Cardiac fibroblast (primary cell): ENCODE measurements at places on chromosomes 1 and 21.
A peak's percentile ranks its signal among the peaks of the same experiment; 100 is the strongest.

DNA sequence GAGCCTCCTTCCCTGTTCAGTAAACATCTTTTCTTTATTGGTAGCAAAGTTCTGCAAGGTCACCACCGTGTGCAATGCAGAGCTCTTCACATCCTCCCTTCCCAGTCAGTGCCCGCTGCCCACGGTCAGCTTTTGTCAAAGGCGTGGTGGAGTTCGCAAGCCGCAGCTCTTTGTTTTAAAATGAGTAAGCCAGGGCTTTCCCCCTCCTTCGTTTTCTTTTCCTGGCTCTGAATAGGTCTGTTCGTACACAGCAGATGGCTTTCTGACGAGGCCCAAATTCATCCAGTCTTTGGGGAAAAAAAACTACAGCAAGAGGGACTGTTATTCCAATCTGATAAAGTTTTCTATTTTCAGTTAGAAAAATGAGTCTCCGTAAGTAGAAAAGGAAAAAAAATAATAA, 153.2 kb downstream of the LRIG2 start:
- DNase-seq, result peak; percentile 49

DNA sequence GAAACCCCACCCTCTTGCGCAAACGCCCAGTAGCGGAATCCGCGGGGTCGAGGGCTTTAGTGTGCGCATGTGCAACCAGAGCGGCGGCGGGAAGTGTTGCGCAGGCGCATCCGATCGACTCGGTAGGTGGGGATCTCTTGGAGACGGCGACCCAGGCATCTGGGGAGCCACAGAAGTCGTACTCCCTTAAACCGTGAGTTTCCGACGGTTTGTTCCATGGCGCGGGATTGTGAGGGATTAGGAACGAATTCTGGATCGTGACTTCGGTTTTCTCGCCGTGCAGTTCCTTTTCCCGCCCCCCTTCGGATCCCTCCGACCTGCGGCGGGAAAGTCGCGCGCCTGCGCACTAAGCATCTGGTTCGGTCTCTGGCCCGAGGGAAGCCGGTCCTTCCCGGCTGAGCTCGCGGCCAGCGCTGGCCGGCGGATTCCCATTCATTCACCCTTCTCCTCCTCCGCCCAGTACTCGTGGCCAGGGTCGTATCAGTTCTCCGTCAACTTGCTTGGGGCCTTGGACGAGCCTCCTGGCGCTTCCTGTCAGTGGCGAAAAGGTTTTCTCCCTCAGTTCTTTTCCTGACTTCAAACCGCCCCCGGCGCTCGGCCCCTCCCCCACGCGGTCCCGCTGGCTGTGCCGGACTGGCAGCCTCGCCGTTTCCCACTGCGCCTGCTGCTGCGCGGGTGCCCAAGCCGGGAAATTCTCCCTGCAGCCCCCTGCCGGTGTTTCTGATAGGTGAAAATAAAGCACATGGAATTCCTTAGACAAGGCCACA, at the start of gene CDC7:
CDC7 (plus strand) TSS at position 96 of the 767 bp plus-strand sequence. CDS start 866 bp downstream, outside the sequence.
- peak; percentile 96 for DNase-seq

DNA sequence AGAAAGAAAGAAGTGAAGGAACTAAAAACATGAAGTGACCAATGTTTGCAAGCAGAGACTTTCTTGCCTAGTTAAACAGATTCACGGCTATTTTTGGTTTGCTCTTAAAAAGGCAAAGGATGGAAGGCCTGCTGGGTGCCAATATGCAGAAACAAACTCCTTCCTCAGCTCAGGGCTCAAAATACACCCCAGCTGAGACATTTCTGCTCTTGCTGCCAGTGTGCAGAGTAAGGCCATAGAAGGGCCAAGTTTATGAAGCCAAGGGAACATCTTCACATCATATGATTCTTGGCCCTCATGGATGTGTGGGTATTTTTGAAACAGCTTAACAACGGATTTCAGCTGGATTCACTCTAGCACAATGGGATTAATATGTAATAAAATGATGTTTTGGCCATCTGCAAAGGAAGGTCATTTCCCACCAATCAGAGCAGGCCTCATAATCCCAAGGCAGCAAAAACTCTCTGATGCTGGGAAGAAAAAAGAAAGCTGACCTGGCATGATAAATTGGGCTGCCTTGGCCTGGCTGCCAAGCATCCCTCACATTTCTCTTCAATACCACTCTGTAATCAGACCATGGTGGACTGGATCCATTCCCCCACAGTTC, 70.7 kb downstream of the CAPZB start:
- no peak for DNase-seq

GRCh38 chr1:204984499-204984898, 58.5 kb upstream of the CNTN2 start:
- DNase-seq, result no peak

DNA sequence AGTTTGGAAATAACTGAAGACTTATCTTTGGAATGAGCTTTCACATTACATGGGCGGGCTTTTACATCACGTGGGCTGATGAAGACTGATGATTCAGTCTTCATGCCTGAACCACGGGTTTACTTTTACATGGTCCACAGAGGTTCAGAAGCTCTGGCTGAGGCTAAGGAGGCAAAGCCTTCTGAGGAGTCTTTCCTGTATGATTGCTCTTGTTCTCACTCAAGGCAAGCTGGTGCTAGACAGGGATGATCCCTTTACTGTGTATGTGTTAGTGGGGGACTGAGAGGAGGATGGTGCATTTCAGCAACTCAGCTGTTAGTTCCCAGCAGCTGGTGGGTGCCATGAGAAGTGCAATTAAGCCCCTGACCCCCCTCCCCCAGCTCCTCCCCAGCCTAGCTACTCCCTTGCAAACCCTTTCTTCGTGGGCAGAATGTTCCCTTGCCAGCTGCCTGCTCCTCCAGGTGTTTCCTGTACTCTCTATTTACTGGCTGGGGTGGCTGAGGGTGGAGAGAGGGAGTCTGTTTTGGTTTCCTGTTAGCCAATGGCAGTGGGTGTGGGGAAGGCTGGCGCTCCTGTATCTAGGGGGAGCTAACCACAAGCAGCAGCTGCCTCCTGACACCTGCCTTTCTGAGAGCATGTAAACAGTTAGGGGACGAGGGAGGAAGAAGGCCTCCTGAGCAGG, 15.4 kb downstream of the BTG2 start:
- peak; percentile 65 for DNase-seq

DNA sequence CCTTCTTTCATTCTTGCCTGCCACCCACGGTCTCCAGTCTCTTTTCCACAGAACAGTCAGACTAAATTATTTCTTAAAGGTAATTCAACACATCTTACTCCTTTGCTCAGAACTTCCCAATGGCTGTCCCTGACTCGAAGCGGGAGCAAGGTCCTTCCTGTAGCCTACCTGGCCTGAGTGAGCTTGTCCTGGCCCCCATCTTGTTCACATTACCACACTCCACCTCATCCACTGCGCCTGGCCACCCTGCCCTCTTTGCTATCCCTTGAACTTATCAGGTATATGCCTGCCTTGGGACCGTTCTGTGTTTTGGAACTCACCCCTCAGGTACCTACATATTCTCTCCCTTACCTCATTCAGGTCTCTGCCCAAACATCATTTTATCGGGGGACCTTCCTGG, 13.3 kb upstream of the GLIS1 start:
- no peak for DNase-seq

DNA sequence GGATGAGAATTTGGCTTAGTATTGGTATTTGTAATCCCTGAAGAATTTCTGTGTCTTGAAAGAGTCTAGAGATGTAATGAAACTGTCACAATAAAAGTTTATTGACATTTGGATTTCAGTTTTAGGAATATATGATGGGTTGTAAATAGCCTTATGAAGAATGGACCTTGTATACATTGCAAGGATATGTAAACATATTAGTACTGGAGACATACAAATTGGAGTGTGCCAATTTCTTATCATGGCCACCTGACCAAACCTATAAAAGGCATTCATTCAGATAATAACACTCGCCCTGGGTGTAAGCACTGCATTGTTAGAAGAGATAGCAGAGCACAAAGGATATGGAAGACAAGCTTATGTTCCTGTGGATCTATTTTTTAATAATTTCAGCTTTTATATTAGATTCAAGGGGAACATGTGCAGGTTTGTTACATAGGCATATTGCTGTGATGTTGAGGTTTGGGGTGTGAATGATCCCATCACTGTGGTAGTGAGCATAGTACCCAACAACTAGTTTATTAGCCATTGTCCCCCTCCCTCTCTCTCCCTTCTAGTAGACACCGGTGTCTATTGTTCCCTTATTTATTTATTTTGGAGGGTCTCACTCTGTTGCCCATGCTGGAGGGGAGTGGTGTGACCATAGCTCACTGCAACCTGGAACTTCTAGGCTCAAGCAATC, 8.6 kb downstream of the S1PR1 start:
- no peak for DNase-seq

GRCh38 chr1:24032981-24033380, 52.9 kb upstream of the SRSF10 start:
- no peak for DNase-seq

DNA sequence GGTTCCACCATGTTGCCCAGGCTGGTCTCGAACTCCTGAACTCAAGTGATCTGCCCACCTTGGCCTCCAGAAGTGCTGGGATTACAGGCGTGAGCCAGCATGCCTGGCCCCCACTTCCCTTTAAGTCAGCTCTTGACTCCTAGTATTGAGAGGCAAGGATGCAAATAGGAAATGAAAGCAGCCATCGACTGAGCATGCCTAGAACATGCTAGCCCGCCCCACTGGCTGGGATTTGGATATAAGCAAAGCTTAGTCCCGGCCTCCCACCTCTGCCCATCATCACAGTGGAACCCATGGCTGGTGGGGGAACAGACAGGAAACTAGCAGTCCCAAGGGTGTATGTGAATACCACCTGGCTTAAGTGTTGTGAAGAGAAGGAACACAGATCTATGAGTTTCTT, 10.5 kb downstream of the C1orf167 start:
- DNase-seq, result no peak

- DNase-seq, result no peak
These were observed 53.9 kb downstream of the COQ8A start for GRCh38 chr1:226993814-226994585.

- no peak for DNase-seq
These were observed 190.7 kb downstream of the HHIPL2 start for GRCh38 chr1:222357252-222357651.

GRCh38 chr1:23551849-23552248, 7.5 kb downstream of the ID3 start:
- DNase-seq, result no peak

GRCh38 chr21:43266534-43266933, 97.7 kb downstream of the CRYAA start:
- DNase-seq, result peak; percentile 72

DNA sequence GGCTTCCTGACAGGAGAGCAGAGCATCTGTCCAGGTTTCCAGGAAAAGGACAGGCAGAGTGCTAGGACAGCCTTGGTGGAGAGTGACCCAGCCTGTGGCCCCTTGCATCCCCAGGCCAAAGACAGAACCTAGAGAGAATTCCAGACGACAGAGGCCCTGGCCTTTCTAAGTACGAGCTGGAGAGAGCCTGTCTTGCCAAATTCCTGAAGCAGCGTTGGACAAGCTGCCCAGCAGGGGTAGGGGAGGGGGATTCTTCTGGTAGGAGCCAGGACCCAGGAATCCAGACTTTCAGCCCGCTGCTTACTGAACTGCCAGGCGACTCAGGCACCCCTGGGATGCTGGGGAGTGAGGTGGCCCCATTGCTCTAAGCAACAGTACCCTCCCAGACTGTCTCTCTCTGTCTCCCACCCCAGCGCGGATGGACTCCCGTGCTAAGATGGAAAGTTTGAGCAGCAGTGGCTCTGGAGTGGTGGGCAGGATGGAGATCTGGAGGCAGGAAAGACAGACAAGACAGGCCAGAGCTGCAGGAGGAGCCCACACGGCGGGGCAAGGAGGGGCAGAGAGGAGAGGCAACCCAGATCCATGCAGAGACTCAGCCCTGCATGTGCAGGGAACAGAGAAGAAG, 8.8 kb upstream of the PEAR1 start:
- DNase-seq, result no peak

DNA sequence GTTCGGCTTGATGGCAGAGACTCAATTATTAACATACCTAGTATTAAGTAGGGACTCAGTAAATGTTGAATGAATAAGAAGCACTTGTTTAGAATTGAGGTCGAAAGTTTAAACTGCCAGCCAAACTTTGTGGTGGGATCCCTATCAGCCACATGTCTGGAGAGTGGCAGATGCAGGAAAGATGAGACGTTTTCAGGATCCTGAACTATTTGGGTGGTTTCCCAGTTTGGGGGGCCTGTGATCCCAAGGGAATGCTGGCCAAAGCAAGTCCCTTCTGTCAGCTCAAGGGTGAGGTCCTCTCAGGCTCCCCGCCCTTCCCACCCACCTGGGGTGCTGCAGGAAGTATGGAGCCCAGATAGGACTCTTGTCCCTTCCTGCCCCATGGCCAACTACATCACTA, 38.6 kb downstream of the KCNC4 start:
- DNase-seq, result no peak

- DNase-seq, result no peak
These were observed 16.3 kb upstream of the DESI2 start for GRCh38 chr1:244636488-244637259.

GRCh38 chr1:178407655-178408054, 89.1 kb downstream of the CLEC20A start:
- no peak for DNase-seq

DNA sequence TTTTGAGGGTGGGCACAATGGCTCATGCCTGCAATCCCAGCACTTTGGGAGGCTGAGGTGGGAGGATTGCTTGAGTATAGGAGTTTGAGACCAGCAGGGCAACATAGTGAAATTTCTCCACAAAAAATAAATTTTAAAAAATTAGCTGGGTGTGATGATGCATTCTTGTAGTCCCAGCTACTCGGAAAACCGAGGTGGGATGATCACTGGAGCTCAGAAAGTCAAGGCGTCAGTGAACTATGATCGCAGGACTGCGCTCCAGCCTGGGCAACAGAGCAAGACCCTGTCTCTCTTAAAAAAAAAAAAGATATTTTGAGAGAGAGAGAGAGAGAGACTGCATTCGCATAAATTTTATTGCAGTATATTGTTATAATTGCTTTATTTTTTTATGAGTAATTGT, 75.9 kb upstream of the B3GALT5 start:
- no peak for DNase-seq

DNA sequence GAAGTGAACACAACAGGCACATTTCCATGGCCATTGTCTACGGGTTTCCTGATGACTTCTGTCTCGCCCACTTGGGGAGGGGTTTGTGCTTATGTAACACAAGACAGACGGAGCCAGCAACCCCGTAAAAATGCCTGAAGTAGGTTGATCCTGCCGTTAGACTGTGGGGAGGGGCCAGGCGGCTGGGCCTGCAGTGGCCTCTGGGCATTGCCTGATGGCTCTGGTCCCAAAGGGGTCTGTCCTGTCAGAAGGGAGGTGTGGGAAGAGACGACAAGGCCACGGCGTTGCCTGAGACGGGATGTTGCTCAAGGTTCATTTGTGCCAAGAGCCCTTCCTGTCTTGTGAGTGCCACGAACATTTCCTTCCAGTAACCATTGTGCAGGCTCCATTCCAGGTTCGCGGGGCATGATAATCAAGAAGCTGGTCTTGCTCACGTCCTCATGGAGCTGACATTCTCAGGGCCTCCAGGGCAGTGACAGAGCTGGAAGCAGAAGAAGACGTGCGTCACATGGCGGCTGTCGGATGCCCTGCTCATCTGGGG, 44.7 kb downstream of the ABCG1 start:
- DNase-seq, result peak; percentile 60

- no peak for DNase-seq
These were observed 263.7 kb downstream of the OMA1 start for GRCh38 chr1:58282623-58283387.
